Astrocyte of the cerebellum (primary cell): ENCODE measurements at places on chromosomes 1 and 21.

DNA sequence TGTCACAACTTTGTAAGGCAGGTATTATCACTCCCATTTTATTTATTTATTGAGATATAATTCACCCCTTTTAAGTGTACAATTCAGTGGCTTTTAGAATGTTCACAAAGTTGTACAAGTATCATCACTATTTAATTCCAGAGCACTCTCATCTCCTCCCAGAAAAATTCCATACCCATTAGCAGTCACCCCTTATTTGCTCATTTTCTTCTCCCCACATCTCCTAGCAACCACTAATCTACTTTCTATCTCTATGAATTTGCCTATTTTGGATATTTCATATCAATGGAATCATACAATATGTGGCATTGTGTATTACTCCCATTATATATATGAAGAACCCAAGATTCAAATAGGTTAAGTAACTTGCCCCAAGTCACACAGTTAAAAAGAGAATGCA is 7.0 kb downstream of the DSTYK start:
- no peak for DNase-seq

DNA sequence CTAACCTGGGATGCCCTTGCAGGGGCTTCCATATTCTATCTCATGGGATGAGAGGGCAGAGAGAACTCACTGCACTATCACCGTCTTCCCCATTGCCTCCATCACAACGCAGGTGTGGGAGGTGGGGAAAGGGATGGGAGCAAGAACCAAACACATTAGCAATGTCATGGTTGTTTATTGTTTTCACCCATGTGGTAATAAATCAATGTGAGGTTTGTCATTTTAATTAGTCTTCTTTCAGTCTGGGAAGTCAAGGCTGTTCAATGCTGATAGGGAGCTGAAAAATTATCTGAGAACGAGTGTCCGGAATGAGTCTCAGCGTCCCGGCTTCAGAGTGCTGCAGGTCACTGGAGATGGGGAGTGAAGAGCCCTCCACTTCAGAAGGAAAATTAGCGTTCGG is 268.5 kb downstream of the DUSP10 start:
- DNase-seq: no peak

DNA sequence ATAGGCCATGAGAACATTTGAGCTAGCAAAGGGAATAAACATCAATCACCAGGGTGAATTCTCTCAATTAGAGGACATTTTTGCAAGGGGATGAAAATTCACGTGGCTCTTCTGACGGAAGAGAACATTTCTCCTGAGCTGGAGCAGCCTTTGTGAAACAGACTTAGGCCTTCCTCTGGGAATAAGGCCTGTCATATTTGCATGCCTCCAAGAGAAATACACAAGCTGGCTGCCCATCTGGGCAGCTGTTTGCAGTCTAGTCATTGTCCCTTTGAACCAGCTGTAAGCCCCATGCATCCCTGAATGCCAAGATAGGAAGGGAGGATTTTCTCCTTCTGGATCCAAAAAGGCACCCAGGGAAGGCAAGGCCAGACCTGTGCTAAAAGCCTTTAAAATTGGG is 5.5 kb downstream of the LEMD1 start:
- DNase-seq: no peak

GRCh38 chr1:196382383-196382782 is 225.9 kb downstream of the KCNT2 start:
- DNase-seq: no peak

- DNase-seq: no peak
These were observed 18.2 kb upstream of the RC3H1 start for GRCh38 chr1:174040387-174040786.

DNA sequence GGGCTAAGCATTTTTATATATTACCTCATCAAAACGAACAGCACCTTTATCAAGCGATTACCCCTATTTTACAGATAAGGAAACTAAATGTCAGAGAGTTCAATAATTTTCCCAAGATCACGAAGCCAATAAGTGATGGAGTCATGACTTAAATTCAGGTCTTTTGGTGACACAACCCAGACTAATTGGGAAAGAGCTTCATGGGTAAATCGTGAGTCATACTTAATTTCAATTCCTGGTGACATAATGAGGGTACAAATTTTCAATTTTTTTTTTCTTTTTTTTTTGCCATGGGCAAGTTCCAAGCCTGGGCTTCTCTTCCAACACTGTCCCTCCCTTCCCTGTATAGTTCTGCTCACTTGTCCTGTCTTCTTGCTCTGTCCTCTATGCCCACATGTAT is 30.1 kb upstream of the IL10 start:
- DNase-seq: no peak

GRCh38 chr21:44774972-44775371 is 26.6 kb downstream of the UBE2G2 start:
- no peak for DNase-seq

DNA sequence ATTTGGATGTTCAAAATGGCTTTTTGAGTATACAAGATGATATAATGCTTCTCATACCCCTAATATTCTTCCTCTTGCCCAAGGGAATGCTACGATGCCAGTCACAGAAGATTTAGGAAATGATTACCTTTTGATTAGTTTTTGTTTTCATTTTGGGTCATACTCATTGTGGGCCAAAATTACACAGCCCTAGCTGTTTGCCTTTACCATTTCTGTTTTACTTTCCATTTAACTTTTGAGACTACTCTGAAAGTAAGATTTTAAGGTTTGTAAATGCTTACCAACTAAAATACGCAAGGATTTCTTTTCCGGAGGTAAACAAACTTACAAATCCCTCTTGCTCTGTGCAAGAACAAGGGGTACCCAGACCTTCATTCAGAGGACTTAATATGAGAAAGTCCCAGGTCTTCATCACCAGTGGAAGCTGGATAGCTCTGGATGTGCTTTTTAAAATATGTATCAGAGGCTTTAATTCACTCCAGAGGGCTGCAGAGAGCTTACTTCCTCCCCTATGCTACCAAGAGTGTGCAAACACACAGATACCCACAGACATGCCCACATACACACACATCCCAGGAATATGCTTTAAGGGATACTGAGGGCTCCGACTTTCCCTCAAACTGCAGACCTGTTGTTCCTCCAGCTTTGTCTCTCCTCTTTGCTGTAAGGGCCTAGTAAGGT is 631.4 kb downstream of the SMYD3 start:
- DNase-seq: no peak

DNA sequence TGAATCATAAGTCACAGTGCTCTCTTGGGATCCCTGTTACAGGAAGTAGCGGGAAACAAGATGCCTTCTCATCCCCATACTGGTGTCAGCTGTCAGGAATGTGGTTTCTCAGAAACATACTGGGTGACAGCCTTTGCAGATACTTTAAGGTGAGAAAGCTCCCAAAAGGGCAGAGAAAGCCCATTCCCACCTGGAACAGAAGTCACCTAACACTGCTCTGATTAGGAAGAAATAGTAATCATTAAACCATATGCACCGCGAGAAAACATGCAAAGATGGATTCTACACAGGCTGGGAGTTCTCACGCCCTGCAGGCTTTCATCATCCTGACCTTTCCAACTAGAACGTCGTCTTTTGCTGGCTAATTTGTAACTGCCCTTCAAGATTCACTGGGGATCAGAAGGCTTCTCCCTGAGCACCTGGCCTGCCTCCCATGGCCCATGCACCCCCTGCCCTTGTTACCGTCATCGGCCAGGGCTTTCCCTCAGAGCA is 46.2 kb upstream of the SLC44A3 start:
- no peak for DNase-seq

DNA sequence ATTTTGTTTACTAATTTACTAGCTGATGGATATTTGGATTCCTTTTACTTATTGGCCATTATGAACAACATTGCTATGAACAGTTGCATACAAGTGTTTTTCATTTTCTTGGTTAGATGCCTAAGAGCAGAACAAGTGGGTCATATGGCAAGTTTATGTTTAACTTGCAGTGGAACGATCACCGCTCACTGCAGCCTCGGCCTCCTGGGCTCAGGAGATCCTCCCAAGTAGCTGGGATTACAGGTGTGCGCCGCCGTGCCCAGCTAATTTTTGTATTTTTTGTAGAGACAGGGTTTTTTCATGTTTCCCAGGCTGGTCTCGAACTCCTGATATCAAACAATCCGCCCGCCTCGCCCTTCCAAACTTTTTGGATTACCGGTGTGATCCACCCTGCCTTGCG is 820.5 kb upstream of the TMPRSS15 start:
- no peak for DNase-seq

GRCh38 chr1:117653732-117654492 is 48.1 kb downstream of the TENT5C start:
- no peak for DNase-seq

- DNase-seq: no peak
These were observed 36.1 kb downstream of the BEND5 start for GRCh38 chr1:48740621-48741020.

- no peak for DNase-seq
These were observed 811 bp upstream of the S100A3 start for GRCh38 chr1:153549741-153550397.

- no peak for DNase-seq
These were observed 1.0 kb upstream of the ARID1A start for GRCh38 chr1:26694638-26695355.

DNA sequence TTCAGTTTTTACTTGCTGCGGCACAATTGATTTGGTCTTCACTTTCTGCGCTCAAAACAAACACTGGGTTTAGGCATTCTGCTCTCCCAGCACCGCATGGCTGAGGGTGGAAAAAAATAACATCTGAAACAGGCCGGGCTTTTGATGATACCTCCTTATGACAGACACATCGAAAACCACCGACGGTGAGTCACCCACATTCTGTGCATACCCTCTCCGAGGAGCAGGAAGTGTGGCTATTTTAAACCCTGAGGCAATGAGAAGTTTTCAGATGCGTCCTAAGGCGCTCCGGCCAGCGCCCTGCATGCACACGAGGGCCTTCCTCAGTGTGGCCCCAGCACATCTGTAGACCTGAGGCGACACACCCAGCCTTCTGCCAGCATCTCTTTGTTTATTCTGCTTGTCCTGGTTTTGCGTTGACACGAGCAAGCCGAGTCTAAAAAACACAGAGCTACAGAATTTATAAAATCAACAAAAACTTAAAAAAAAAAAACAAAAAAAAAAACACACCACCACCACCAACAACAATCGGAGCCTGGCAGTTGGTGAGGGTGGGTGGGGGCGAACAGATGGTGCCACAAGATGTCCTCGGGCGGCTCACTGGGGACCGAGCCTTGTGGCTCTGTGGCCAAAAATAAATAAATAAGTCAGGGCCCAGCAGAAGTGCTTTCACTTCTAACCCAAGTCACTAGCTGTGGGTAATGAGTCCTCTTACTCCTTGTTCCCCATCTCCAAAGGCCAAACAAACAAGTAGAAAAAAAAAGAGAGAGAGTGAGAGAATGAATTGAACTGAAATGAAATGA is 162.6 kb upstream of the IRF2BP2 start:
- DNase-seq: peak; percentile 98

GRCh38 chr1:58592522-58593134 is 15.6 kb upstream of the TACSTD2 start:
- DNase-seq: peak; percentile 81

GRCh38 chr1:173015629-173016028 is 35.1 kb downstream of the TNFSF18 start:
- DNase-seq: no peak

DNA sequence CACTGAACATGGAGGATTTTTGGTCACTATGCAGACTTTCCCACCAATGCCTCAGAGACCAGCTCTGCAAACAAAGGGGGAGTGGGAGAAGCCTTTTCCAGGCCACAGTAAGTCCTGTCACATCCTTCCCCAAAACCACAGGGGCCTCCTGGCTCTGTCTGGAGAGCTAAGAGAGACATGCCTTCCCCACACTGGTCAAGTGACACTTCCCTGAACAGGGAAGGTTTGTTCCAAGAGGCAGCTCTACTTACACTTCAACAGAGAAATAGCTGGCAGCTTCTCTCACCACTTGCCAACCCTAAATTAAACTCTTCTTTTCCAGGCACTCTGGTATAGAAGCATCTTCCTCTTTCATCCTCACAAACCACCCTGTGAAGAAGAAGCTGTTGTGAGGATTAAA is 39.7 kb downstream of the EDN2 start:
- DNase-seq: no peak

DNA sequence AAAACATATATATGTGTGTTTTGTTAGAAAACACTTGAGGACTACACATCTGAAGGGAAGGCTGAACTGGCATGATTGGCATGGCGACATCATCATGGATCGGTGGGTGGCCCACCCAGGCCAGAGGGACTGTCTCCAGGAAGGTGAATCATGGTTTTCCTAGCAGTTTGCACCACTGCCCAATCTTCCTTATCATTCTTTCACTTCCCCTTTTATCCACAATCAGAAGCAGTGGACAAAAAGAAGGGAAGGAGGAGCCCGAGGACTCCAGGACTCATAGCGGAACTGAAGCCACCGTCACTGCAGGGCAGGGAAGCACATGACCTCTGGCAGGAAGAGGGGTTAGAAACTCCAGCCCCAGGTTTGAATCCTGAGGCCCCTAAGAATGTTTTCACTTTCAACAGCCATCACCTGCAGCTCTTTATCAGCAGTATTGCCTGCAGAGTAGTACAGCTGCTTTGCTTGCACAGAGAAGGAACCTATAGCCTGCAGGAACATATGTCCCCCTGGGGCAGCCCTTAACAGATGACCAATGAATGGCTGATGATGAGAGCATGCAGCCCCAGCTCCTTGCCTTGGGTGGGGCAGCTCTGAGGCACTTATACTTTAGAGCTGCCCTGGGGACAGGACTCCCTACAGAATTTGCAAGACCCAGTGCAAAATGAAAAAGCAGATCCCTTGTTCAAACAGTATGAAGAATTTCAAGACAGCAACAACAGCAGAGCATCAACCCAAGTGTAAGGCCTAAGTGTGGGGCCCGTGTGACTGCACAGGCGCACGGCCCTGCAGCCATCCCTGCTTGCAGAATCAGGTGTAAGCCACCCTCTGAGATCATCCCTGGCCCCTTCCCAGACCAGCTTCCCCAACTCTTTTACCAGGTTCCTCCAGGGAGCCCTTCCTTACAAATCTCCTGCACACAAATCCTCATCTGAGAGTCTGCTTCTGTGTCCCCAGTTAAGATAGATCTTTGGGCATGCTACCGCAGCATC is 241.8 kb upstream of the IRF2BP2 start:
- no peak for DNase-seq

DNA sequence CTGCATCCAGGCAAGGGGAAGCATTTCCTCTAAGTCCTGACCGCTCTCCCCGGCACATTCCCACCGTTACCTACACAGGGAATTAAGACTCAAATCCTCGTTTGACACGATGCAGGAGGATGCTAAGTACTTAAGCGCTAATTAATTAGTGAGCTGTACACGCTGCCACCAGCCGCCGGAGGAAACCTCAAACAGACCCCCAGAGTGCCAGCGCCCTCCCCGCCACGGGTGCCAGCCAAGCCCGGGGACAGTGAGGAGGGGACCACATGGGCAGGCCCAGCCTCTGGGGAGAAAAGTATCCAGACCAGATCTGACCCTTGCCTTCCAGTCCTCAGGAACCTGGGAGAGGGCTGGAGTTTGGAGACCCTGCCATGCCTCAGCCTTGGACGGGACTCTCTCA is 17.4 kb upstream of the CASZ1 start:
- no peak for DNase-seq

- peak; percentile 27 for DNase-seq
These were observed 4.6 kb downstream of the SH3BP5L start for GRCh38 chr1:248821101-248821500.

- DNase-seq: no peak
These were observed 15.9 kb downstream of the UMODL1 start for GRCh38 chr21:42086969-42087368.

- no peak for DNase-seq
These were observed 464.5 kb downstream of the KCNT2 start for GRCh38 chr1:196143602-196144342.

GRCh38 chr1:222892137-222892769 is 77.4 kb downstream of the DISP1 start:
- DNase-seq: no peak

GRCh38 chr1:227070638-227071285 is 130.7 kb downstream of the COQ8A start:
- DNase-seq: no peak
